ENCODE measurements at places on chromosomes 3 and 15. TPM values are rescaled to one million over a fixed set of nuclear protein-coding genes. Genes with fewer than 3 reads are reported as not detected.
A peak's percentile ranks its signal among the peaks of the same experiment; 100 is the strongest.

DNA sequence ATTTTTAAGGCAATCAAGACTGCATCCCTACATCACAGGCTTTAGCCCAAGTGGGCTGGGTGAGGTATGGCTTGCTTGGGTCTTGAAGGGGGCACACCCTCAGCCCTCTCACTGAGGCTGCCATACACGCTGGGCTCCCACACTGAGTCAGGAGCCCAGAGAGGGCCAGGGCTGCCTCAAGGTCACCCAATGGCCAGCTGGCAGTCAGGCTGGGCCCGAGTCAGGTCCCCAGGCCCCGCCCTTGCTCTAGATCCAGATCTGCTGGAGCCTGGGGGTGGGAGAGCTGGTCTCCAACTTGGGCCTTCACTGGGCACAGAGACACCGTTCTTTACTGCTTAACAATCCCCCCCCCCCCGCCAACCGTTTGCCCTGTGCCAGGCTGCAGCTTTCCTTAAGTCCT, 88.1 kb downstream of the IQSEC1 start:
- DNase-seq, result no peak

- peak; percentile 60 for DNase-seq
Measured at GRCh38 chr3:188179006-188179966, 25.3 kb downstream of the LPP start.

GRCh38 chr3:14564741-14565140, 24.6 kb upstream of the GRIP2 start:
- DNase-seq, result no peak

DNA sequence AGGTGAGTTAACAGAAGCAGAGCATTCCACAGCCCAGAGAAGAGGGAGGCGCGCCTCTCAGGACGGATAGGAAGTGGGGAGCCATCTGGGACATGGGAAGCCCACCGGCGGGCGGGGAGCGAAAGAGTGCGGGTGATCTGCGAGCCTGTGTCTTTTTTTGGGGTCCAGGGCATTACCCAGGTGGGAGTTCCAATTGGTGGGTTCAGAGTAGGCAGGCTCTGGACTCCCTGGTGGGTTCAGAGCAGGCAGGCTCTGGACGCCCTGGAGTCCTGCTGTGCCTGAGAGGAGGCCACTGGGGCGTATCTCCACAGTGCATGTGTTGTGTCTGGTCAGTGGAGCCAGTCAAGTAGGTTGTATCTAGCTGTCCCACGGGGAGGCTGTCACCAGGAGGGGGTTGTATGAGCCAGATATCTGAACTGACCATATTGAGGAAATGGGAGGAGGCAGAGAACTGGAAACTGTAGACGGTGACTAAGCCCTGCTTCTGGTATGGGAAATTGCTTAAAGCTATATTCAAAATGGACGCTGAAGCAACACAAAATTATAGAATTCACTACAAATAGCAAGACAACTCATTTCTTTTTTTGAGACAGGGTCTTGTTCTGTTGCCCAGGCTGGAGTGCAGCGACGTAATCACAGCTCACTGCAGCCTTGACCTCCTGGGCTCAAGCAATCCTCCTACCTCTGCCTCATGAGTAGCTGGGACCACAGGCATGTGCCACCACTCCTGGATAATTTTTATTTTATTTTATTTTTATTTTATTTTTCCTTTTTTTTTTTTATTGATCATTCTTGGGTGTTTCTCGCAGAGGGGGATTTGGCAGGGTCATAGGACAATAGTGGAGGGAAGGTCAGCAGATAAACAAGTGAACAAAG, 34.5 kb upstream of the CHST2 start:
- no peak for DNase-seq

CFAP100 gene
- total RNA-seq, result not detected

GRCh38 chr3:124907957-124908356, 20.8 kb upstream of the ITGB5 start:
- DNase-seq, result no peak

IL5RA gene
- total RNA-seq, result 0.79 TPM

EXD1 gene
- total RNA-seq, result not detected

ANKUB1 gene
- not detected for total RNA-seq

- no peak for DNase-seq
Measured at GRCh38 chr3:141201122-141201521, 30.5 kb upstream of the PXYLP1 start.

- DNase-seq, result no peak
Measured at GRCh38 chr3:359672-360071, 163.1 kb downstream of the CHL1 start.

- no peak for DNase-seq
Measured at GRCh38 chr3:168988853-168989252, 674.7 kb downstream of the MECOM start.

XYLB gene
- 5.6 TPM for total RNA-seq

DNA sequence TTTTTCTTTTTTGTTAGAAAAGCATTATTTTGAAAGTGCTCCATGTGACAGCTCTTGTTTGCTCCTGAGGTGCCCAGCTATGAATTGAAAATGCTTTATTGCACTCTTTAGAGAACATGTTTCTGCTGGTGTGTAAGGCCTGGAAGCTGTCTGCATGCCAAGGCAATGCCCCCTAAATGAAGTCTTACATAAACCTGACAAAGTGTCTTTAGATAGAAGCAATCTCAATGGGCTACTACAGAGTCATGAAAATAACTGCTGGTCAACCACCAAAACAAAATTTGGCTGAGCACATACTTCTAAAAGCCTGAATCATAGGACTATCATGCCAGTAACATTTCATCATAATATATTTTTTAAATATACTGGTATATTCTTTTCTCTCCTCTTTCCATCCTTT, 178.7 kb downstream of the THRB start:
- DNase-seq, result no peak

- no peak for DNase-seq
Measured at GRCh38 chr3:197599089-197599765, 43.5 kb upstream of the BDH1 start.

- no peak for DNase-seq
Measured at GRCh38 chr3:140073278-140074045, 138.5 kb downstream of the CLSTN2 start.

GRCh38 chr3:16369885-16370284, 104.9 kb downstream of the OXNAD1 start:
- no peak for DNase-seq

PROS1 gene
- 27.0 TPM for total RNA-seq
